ENCODE measurements at places on chromosomes 1 and 21.

DNA sequence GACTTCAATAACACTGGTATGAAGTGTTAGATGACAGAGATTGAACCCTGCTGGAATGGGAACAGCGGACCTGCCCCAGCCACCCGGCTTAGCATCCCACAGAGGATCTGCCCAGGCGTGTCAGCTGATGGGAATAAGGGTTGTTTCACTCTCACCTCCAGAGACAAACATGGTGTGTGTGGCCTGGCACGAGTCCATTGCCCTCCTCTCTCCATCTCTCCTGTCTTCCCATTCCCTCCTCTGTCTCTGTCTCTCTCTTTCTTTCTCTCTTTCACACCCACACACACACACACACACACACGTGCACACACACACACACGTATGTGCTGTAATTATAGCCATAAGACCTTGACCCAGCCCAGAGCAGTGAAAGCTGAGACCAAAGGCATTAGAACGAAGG lies 200.2 kb downstream of the HIVEP3 start:
- no peak for DNase-seq

DNA sequence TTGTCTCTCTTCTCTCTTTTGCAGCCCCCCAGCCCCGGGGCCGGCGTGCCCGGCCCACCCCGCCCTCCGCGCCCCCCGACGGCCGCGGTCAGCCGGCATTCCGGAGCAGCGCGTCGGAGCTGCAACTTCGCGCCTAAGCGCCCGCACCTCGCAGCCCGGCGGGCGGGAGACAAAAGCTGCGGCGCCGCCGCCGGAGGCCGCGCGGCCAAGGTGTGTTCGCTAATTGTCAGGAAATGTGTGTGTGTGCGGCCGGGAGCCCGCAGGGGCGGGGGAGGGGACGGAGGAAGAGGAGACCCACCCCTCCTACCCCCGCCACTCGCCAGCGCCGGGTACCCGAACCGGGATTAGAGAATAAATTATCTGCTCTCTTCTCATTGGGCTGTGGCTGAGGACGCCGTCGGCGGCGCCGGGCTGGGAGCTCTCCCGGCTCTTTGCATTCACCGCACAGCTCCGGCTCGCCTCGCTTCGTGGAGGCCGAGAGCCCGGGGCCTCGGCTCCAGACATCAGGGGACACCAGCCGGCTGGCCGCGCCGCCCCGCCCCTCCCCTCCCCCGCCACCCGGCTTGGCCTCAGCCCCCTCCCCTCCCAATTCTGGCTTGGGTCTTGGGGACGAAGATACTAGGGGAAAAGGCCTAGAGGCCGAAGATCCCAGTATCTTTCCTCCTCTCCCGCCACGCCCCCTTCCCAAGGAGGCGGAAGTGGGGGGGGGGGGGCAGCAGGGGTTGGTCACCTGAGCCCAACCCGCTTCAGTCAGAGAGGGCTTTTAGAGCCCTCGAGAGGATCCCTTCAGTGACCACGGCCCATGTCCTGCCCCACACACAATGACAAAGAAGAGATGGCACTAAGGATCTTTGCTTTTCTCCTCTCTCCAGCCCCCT lies 1.3 kb upstream of the BLACAT1 start:
- DNase-seq, result no peak

- no peak for DNase-seq
Measured at GRCh38 chr1:41390166-41390565, 28.9 kb downstream of the FOXO6 start.

DNA sequence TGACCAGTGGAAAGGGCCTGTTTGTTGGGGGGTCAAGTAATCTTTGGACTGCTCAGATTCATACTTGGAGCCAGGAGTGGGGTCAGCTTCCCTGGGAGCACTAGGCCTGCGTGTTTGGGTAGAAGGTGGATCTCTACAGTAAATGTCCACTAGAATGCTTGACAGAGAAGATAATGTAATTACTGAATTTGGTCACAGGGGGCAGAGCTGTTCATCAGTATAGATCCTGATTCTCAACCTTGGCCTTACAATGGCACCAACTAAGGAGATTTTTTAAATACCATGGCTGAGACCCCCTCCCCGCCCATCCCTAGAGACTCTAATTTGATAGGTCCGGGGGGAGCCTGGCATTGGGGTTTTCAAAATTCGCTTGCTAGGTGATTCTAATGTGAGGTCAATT lies 217.5 kb upstream of the PLXNA2 start:
- DNase-seq, result no peak

- DNase-seq, result no peak
Measured at GRCh38 chr1:14983277-14983676, 170.3 kb upstream of the TMEM51 start.
